Activated effector memory CD4-positive, alpha-beta T cell treated with Interleukin-2 at 50 U/mL for 16 hours (primary cell): ENCODE measurements at places on chromosomes 7 and 10.
A peak's percentile ranks its signal among the peaks of the same experiment; 100 is the strongest.

- no peak for DNase-seq
Measured at GRCh38 chr10:12507165-12507850, 158.0 kb downstream of the CAMK1D start.

DNA sequence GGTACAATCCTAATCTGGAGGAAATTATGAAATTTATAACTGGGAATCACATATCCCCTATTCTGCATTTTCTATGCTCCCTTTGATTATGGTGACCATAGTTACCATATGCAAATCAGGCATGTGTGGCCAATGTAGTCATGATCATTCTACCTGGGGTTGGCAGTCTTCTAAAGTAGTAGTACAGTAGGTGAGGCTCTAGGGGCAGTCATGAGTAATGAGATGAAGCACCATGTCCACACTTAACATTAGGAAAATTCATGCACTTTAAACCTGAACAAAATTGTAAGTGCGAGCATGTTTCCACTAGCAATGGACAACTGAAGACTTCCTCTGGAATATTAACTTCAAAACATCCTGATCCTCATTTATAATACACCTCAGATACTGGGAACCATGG, 545.9 kb downstream of the SUGCT start:
- no peak for DNase-seq

DNA sequence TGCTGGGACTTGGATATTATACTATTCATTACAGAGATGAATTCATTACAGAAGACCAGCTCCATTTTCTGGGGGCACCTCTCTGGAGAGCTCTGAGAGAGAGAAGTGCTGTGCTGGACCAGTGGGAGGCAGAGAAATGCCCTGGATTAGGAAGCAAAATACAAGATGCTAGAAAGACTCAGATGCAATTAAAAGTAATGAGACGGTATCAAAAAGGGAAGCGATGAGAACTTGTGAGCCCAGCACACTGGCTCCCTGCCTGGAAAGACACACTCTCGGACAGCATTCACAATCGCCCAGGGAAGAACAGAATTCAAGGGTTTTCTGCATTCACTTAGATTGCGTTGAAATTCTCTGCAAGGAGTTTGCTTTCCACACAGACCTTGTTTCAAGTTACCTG, 3.5 kb upstream of the FRAT2 start:
- DNase-seq = no peak

- no peak for DNase-seq
Measured at GRCh38 chr7:34156336-34156735, 251.0 kb downstream of the BMPER start.

DNA sequence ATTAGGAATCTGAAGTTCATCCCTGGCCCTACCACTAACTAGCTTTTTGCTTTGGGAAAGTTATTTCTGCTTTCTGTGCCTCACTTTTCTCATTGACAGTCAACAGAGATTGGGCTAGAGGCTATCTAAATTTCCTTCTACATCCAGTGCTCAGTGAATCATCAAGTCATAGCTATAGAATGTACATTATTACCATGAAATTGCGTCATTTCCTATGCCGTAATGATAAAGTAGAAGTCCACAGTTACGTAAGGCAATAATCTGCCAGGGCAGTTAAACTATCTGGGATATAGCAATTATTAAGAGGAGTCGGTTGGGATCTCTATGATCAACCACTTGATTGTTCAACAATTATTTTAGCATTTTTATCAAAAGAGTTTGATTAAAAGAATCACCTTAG, 64.4 kb downstream of the ITGB8 start:
- DNase-seq = no peak

DNA sequence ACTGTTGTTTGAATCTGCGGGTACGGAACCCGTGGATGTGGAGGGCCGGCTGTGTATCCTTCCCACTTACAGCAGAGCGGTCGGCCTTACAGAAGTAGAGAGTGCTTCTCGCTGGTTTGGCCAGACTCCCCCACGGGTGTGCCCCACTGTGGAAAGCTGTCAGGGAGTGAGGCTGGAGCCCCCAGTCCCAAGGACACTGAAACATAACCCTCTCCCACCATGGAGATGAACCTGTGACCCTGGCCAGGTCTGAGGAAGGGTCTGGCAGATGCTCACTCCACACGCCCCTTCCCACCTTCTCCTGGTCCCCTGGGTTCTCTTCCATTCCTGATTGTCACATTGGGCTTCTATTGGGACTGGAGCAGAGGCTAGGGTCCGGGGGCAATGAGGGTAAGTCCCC, 39.6 kb downstream of the TSPAN15 start:
- no peak for DNase-seq

GRCh38 chr7:1458683-1459511, at the start of gene MICALL2:
MICALL2 (minus strand) TSS chr7:1459470; CDS start chr7:1459326, 144 bp downstream.
- no peak for DNase-seq

DNA sequence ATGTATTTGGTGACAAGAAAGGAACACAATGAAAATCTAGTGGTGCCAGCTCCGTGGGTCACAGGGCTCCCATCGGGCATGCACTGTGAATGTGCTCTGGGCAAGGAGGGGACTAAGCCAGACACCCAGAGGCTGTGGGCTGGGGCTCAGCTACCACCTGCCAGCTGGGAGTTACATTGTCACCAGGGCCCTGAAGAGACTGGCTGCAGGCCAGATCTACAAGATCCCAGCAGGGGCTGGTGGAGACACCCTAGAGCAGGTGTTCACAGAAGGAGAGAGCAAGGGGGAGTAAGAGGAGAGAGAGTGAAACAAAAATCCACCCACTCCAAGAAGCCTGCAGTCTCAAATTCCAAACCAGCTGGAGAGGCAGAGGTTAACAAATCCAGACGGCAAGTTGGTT, 116.6 kb upstream of the ADCY1 start:
- DNase-seq = no peak

DNA sequence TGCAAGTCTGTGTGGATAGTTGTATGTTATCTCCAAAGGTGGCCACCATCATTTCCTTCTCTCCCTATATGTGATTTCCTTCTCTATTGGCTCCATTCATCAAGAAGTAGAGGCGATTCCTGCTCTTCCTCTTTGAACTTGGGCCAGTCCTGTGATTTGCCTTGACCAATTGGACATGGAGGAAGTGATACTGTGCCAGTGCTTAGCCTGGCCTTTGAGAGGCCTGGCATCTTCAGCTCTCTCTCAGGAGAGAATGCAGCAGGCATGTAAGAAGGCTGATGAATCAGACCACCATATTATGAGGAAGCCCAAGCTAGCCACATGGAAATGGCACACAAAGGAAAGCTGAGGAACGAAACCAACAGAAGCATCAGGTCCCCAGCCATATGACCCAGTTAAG, 195.0 kb upstream of the SVIL start:
- DNase-seq = no peak

DNA sequence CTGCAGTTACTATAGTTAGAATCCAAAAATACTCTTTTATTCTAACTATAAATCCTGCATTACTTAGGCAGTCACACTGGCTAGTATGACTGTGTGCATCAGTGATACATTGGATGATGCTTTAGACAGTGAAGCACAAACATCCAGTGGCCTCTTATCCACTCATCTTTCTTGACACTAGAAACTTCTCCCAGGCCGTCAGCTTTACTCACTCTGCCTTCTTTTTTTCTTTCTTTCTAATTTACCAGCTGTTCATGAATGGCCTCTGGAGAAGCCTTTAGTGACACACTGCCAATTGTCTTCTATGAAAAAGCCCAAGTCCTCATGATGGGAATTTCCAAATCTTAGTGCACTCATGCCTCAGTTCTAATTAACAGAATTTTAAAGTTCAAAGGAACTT, 26.2 kb upstream of the C10orf90 start:
- DNase-seq = no peak

- no peak for DNase-seq
Measured at GRCh38 chr10:25820874-25821273, 113.2 kb upstream of the MYO3A start.

DNA sequence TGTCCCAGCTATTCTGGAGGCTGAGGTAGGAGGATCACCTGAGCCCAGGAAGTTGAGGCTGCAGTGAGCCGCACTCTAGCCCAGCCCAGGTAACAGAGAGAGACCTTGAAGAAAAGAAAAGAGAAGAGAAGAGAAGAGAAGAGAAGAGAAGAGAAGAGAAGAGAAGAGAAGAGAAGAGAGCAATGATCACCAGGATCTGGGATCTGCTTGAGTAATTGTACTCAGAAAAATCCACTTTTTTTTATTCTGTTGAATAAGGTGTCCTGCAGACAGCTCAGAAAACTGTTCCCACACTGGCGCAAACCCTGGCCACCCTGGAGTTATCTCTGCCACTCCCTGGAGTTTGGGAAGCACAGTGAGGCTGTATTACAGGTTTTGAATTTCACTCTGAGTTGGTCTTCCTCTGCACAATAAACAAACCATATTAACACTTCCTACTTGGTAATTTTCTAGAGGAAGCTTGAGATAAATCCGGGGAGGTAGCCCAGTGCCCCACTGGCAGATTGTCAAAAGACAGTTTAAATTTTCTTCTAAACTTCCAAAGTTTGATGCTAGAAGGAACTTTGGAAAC, 9.6 kb upstream of the OAT start:
- no peak for DNase-seq

GRCh38 chr7:134710854-134711624, 64.4 kb downstream of the BPGM start:
- DNase-seq = peak; percentile 36
